ENCODE measurements at places on chromosomes 2 and 18. TPM values are rescaled to one million over a fixed set of nuclear protein-coding genes. Genes with fewer than 3 reads are reported as not detected.

DNA sequence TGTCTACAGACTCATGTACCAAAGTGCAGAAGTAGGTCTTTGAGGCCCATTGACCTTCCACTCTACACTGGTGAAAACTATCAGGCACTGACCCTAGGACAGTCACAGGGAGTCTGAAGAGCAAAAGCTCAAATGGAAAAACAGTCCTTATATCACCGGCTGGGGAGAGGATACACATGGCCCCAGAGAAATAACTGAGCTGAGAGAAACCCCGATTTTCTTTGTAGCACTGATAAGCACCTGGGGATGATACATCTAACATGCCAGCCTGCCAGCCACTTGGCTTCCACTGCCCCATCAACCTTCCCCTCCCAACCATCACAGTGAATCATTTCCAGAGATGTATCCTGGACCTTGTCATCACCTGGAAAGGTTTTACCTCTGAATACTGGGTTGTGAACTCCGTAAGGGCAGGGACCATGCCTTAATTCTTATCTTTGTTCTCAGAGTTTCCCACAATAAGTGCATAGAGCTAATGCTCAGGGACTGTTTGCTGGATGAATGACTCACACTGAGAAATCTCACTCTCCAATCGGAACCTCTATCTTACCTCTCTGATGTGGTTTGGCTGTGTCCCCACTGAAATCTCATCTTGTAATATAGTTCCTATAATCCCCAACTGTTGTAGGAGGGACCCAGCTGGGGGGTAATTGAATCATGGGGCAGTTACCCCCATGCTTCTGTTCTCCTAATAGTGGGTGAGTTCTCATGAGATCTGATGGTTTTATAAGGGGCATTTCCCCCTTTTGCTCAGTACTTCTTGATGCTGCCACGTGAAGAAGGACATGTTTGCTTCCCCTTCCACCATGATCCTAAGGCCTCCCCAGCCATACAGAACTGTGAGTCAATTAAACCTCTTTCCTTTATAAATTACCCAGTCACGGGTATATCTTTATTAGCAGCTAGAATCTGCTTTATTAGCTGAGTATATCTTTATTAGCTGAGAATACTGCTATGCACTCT, 37.1 kb downstream of the EVA1A start:
- H3K4me1 ChIP-seq, result no peaks in the 10 kb centered on the region
- H3K27ac ChIP-seq, result no peak overlapping the region

GRCh38 chr2:180660881-180661685, 319.3 kb upstream of the UBE2E3 start:
- no peak overlapping the region for H3K4me3 ChIP-seq
- H3K4me1 ChIP-seq, result no peaks in the 10 kb centered on the region
- no peaks in the 10 kb centered on the region for H3K36me3 ChIP-seq
- no peak for DNase-seq
- no peak overlapping the region for H3K27ac ChIP-seq
- H3K27me3 ChIP-seq, result peaks cover 3% of the 10 kb centered on the region

- no peaks in the 10 kb centered on the region for H3K4me1 ChIP-seq
- DNase-seq, result no peak
- H3K4me3 ChIP-seq, result no peak overlapping the region
- no peak overlapping the region for H3K27ac ChIP-seq
- no peaks in the 10 kb centered on the region for H3K36me3 ChIP-seq
- no peaks in the 10 kb centered on the region for H3K27me3 ChIP-seq
Observed at GRCh38 chr2:57368190-57368589, 678.4 kb upstream of the VRK2 start.

- no peaks in the 10 kb centered on the region for H3K4me1 ChIP-seq
- H3K4me3 ChIP-seq, result no peak overlapping the region
- H3K27me3 ChIP-seq, result no peaks in the 10 kb centered on the region
- no peak overlapping the region for H3K27ac ChIP-seq
Observed at GRCh38 chr2:78892295-78892694, 133.2 kb upstream of the REG3G start.

DNA sequence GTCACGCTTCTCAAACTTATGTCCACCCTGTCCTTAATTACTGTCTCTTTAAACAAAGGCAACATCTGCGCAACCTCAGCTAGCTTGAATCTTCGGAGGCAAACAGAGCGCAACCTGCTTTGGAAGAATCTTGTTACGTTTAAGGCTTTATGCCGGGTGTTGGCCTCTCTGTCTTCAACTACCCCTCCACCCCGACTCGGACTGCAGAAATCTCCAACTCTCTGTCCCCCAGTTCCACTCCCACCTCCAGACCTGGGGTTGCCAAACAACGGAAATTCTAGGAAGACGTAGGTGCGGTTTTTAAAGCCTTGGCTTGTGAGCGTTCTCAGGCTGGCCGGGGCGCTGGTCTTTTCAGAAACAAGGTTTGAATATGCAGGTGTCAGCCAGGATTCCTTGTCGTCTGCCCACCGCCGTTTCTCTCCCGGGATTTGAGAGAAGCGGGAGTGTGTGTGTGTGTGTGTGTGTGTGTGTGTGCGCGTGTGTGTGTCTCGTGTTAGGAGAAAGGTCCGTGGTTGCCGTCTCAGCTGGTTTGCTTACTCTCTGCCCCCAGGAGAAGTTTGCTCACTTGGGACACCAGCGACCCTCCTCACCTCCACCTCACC, 1.1 kb upstream of the ONECUT2 start:
- peaks cover 23% of the 10 kb centered on the region for H3K4me1 ChIP-seq
- H3K27ac ChIP-seq, result peak overlapping the region; percentile 25
- peak overlapping the region; percentile 23 for H3K4me3 ChIP-seq

- no peaks in the 10 kb centered on the region for H3K27me3 ChIP-seq
- no peaks in the 10 kb centered on the region for H3K4me1 ChIP-seq
- no peaks in the 10 kb centered on the region for H3K36me3 ChIP-seq
- DNase-seq, result no peak
Observed at GRCh38 chr2:214310319-214310718, 100.5 kb upstream of the VWC2L start.

GRCh38 chr2:149125031-149125725, 86.7 kb downstream of the LYPD6B start:
- no peak overlapping the region for H3K27ac ChIP-seq
- H3K4me3 ChIP-seq, result no peak overlapping the region
- no peak for DNase-seq
- H3K4me1 ChIP-seq, result no peaks in the 10 kb centered on the region

DNA sequence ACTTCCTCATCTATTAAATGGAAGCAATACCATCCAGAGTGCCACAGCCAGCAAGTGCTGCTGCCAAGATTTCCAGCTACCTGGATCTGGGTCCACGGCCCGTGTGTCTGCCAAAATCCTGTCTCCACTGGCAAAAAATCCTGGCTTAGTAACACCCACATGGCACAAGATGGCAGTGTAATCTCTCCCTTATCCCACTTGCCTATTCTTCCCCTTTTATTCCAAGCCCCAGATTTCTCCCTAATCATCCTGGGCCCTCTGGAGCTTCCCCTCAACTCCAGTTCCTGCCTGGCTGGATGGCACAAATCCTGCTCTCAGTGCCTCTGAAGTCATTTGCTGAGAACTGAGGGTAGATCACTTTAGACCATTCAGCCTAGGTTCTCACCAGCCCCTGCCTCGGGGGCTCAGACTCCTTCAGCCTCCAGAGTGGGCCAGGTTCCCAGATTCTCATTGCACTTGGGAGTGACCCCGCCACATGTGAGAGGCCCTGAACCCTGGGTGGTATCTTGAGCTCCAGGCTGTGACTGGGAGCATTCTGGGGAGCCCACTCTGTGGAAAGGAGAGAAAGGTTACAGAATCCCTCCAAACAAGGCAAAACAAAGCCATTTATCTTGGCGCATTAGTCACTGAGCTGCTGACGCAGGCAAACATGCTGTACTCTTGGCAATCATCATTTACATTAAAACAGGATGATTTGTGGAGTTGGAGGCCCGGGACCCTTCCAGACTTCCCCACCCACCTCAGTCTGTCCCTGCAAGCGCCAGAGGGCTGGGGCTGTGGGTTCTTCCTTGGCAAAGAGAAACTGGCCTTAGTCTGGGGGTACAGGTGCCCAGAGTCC, 325.8 kb downstream of the DYSF start:
- no peak overlapping the region for H3K4me3 ChIP-seq
- H3K27me3 ChIP-seq, result no peaks in the 10 kb centered on the region
- DNase-seq, result peak; percentile 28
- no peaks in the 10 kb centered on the region for H3K36me3 ChIP-seq
- no peak overlapping the region for H3K27ac ChIP-seq
- no peaks in the 10 kb centered on the region for H3K4me1 ChIP-seq

- peaks cover 3% of the 10 kb centered on the region for H3K27me3 ChIP-seq
- DNase-seq, result no peak
- peaks cover 3% of the 10 kb centered on the region for H3K4me1 ChIP-seq
- H3K36me3 ChIP-seq, result no peaks in the 10 kb centered on the region
- H3K4me3 ChIP-seq, result no peak overlapping the region
Observed at GRCh38 chr18:77560341-77560992, 310.8 kb downstream of the GALR1 start.

ITGA4 gene
- total RNA-seq, result 109 TPM

CFAP221 gene
- not detected for total RNA-seq

FSIP2 gene
- total RNA-seq, result 0.21 TPM

- H3K4me1 ChIP-seq, result peaks cover 25% of the 10 kb centered on the region
- H3K4me3 ChIP-seq, result no peak overlapping the region
- H3K27ac ChIP-seq, result no peak overlapping the region
- no peak for DNase-seq
- H3K27me3 ChIP-seq, result no peaks in the 10 kb centered on the region
Observed at GRCh38 chr2:195471163-195471562, 185.9 kb upstream of the SLC39A10 start.

ARPC2 gene
- 516 TPM for total RNA-seq

- H3K4me3 ChIP-seq, result no peak overlapping the region
- no peak for DNase-seq
- no peaks in the 10 kb centered on the region for H3K36me3 ChIP-seq
- peaks cover 14% of the 10 kb centered on the region for H3K27me3 ChIP-seq
Observed at GRCh38 chr2:206518997-206519396, 75.7 kb downstream of the ADAM23 start.

- no peak for DNase-seq
- H3K36me3 ChIP-seq, result no peaks in the 10 kb centered on the region
- H3K4me1 ChIP-seq, result no peaks in the 10 kb centered on the region
Observed at GRCh38 chr2:16899958-16900357, 234.3 kb upstream of the CYRIA start.

ITGA6 gene
- 0.68 TPM for total RNA-seq
